ENCODE measurements at places on chromosomes 5 and 9.

DNA sequence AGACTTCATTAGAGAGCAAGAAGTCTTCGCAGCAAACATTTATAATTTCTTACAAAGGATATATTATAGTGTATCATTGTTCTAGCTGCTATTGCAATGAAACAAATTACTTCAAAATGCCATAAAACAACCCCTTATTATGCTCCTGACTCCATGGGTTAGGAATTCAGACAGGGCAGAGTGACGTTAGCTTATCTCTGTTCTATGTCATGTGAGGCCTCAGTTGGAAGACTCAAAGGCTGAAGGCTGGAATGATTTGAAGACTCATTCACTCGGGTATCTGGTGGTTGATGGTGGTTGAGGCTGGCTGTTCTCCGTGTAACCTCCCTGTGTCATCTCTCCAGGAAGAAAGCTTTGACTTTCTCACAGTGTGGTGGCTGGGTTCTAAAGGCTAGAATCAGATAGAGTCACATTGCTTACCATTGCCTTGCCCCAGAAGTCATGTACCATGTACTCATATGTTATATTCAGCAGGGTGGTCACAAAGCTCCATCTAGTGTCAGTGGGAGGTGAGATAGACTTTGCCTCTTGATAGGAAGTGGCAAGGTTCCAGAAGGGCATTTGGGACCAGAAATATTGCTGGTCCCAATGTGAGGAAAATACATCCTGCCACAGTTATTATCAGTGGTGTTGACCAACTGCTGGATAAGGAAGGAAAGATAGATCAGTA lies 226.9 kb downstream of the TMEM38B start:
- H3K4me1 ChIP-seq = no peaks in the 10 kb centered on the region
- no peak overlapping the region for H3K4me3 ChIP-seq
- no peak overlapping the region for H3K27ac ChIP-seq
- H3K36me3 ChIP-seq = no peaks in the 10 kb centered on the region

DNA sequence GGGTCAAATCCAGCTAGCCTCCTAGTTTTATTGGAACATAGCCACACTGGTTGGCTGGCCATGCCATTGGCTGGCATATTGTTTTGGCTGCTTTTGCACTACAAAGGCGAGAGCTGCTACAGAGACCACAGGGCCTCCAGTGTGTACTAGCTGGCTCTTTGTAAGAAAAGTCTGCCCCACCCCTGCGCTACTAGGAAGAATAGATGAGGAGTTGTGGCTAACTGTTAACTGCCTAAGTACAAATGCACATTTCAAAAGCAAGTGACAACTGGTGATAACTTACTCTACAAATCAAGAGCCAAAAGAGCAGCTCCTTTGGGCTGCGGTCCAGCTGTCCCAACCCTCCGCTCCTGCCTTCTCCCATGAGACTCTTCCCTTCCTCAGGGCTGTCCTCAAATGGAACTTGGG lies 63.9 kb downstream of the SERINC5 start:
- H3K27ac ChIP-seq = peak overlapping the region; percentile 86
- DNase-seq = peak; percentile 47
- peaks cover 13% of the 10 kb centered on the region for H3K36me3 ChIP-seq
- peak overlapping the region; percentile 62 for H3K4me3 ChIP-seq
- H3K4me1 ChIP-seq = peaks cover 86% of the 10 kb centered on the region
- no peaks in the 10 kb centered on the region for H3K27me3 ChIP-seq

GRCh38 chr5:58794875-58795274 lies 212.0 kb downstream of the RAB3C start:
- no peak overlapping the region for H3K27ac ChIP-seq
- H3K4me1 ChIP-seq = no peaks in the 10 kb centered on the region
- no peak for DNase-seq
- H3K36me3 ChIP-seq = no peaks in the 10 kb centered on the region

DNA sequence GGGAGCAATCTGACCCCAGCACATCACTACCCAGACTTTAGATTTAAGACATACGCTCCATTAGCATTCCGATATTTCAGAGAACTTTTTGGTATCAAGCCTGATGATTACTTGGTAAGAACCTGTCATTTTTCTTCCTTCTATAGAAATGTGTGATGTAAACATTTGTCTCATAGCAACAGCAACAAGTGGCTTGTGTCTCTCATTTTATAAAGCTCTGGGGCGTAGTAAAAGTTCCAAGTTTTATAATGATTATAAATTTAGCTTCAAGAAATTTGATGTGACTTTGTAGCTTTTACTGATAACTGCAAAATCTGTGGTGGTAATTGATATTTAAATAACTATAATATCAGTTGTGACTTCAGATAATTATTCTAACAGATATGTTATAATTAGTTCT lies 137.2 kb downstream of the PRKACG start:
- peaks cover 3% of the 10 kb centered on the region for H3K27me3 ChIP-seq
- DNase-seq = no peak
- H3K4me1 ChIP-seq = no peaks in the 10 kb centered on the region

GRCh38 chr5:148897842-148898241 lies 71.4 kb downstream of the ADRB2 start:
- peaks cover 4% of the 10 kb centered on the region for H3K27me3 ChIP-seq
- no peak for DNase-seq
- H3K4me3 ChIP-seq = no peak overlapping the region
- H3K27ac ChIP-seq = no peak overlapping the region
- H3K36me3 ChIP-seq = no peaks in the 10 kb centered on the region

GRCh38 chr5:139611703-139612584 lies 36.2 kb upstream of the CXXC5 start:
- H3K4me1 ChIP-seq = peaks cover 25% of the 10 kb centered on the region
- peaks cover 20% of the 10 kb centered on the region for H3K36me3 ChIP-seq
- H3K4me3 ChIP-seq = no peak overlapping the region
- H3K27ac ChIP-seq = peak overlapping the region; percentile 61
- no peak for DNase-seq

DNA sequence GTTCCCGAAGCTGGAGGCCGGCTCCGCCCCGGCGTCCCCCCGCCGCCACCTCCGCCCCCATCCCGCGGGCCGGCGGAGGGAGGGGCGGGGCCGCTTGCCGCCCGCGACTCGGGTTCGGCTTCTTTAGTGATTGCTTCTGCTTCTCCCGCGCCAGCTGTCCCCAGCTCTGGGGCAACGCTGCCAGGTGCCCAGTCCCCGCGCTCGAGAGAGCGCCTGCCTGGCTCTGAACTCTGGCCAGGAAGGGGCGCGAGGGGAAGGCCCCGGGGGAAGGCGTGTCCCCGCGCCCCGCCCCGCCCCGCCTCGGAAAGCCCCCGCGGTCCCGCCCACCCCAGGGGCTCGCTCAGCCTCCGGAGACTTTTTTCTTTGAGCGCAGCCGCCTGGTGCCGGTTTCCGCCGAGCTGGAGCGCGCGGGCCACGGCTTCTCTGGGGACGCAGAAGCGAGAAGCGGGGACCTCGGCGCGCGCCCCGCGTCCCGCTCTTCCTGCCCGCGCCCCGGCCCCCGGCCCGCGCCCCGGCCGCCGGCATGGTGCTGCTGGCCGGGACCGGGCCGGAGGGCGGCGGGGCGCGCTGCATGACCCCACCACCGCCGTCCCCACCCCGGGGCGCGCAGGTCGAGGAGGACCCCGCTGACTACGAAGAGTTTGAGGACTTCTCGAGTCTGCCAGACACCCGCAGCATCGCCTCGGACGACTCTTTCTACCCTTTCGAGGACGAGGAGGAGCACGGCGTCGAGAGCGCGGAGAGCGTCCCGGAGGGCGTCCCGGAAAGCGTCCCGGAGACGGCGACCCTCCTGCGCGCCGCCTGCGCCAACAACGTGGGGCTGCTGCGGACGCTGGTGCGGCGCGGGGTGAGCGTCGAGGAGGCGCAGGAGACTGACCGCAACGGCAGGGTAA lies at the start of gene ANKRD33B:
TSS of gene ANKRD33B (plus strand) at position 126 of the 893 bp plus-strand sequence. CDS start at position 524, 398 bp downstream.
- peak within 1 kb of the TSS; percentile 89 for H3K27ac ChIP-seq
- peaks cover 9% of the 10 kb centered on the region for H3K36me3 ChIP-seq
- peaks cover 54% of the 10 kb centered on the region for H3K4me1 ChIP-seq
- peak; percentile 82 for DNase-seq
- peaks cover 23% of the 10 kb centered on the region for H3K27me3 ChIP-seq

- H3K4me1 ChIP-seq = no peaks in the 10 kb centered on the region
- H3K27ac ChIP-seq = no peak overlapping the region
- H3K36me3 ChIP-seq = no peaks in the 10 kb centered on the region
- no peak overlapping the region for H3K4me3 ChIP-seq
- no peak for DNase-seq
Observed at GRCh38 chr5:16364910-16365309, 100.7 kb downstream of the ZNF622 start.

DNA sequence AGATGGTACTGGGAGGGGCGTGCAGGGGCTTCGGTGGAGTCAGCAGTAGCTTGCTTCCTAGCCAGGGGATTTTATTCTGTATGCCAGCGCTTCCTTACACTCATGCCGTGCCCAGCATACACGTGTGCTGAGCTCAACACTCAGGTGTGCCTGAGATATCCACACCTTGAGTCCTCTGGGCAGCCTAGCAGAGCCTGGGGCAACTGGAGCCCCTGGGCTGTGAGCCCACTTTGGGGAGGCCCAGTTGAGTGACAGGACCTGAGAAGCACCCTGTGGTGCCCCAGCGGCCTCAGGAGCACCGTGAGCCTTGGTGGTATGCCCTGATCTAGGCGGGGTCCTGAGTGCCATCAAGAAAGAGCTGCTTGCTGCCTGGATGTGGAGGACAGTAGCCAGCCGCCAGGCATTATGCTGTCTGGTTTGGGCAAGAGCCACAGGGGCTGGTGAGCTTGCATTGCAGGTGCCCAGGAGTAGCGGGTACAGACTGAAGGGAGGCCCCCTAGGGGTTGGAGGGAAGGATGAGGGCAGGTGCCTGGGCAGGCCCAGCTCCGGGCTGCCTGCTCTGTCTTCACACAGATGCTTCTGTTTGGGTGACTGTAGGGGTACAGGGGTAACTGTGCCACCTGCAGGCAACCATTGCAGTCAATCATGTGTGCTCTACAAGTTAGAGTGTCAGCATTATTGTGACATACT lies 42.9 kb downstream of the BNIP1 start:
- no peak overlapping the region for H3K27ac ChIP-seq
- H3K36me3 ChIP-seq = no peaks in the 10 kb centered on the region
- H3K4me3 ChIP-seq = no peak overlapping the region
- no peak for DNase-seq
- H3K4me1 ChIP-seq = no peaks in the 10 kb centered on the region

DNA sequence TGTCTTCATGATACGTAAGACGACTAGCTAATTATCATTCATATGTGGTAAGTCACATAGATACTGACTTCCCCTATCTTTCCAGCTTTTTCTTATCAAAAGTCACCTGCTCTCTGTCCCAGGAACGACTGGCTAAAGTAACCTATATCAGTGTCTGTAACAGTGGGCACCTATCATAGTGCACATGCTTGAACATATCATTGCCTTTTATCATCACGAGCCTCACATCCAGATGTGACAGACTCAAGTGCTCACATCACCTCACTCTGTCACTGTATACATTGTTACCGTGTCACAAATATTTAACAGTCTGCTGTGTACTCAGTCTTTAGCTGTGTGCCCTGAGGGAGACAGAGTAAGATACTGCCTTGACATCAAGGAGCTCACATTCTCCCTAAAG lies 125.4 kb upstream of the CCDC152 start:
- no peaks in the 10 kb centered on the region for H3K4me1 ChIP-seq
- no peaks in the 10 kb centered on the region for H3K36me3 ChIP-seq
- H3K4me3 ChIP-seq = no peak overlapping the region
- H3K27ac ChIP-seq = no peak overlapping the region

GRCh38 chr5:128516978-128517377 lies 21.1 kb downstream of the FBN2 start:
- no peaks in the 10 kb centered on the region for H3K4me1 ChIP-seq
- DNase-seq = no peak
- H3K27me3 ChIP-seq = no peaks in the 10 kb centered on the region
- H3K4me3 ChIP-seq = no peak overlapping the region
- no peaks in the 10 kb centered on the region for H3K36me3 ChIP-seq

DNA sequence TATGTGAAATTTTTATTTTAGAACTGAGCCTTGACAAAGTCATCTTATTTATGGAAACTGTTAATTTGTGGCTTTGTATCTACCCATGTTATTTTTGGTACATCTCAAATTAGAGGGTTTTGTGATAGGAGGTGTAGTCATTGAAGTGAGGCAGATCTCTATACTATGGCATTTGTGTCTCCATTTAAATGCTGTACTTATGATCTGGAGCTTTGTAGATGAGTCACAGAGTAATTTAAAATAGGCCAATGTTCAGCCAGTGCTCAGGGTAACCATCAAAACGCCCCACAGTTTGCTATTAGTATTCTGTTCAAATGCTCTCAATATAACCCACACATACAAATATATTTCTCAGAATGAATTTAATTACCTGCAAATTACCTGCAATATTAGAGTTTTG lies 351.5 kb upstream of the KLF9 start:
- H3K27me3 ChIP-seq = peaks cover 2% of the 10 kb centered on the region
- no peak overlapping the region for H3K27ac ChIP-seq
- H3K4me1 ChIP-seq = no peaks in the 10 kb centered on the region
- no peak overlapping the region for H3K4me3 ChIP-seq
- H3K36me3 ChIP-seq = no peaks in the 10 kb centered on the region

- no peak overlapping the region for H3K27ac ChIP-seq
- H3K4me3 ChIP-seq = no peak overlapping the region
- H3K27me3 ChIP-seq = peaks cover 2% of the 10 kb centered on the region
- H3K36me3 ChIP-seq = no peaks in the 10 kb centered on the region
- no peaks in the 10 kb centered on the region for H3K4me1 ChIP-seq
Observed at GRCh38 chr5:147485046-147485445, 24.8 kb downstream of the DPYSL3 start.

DNA sequence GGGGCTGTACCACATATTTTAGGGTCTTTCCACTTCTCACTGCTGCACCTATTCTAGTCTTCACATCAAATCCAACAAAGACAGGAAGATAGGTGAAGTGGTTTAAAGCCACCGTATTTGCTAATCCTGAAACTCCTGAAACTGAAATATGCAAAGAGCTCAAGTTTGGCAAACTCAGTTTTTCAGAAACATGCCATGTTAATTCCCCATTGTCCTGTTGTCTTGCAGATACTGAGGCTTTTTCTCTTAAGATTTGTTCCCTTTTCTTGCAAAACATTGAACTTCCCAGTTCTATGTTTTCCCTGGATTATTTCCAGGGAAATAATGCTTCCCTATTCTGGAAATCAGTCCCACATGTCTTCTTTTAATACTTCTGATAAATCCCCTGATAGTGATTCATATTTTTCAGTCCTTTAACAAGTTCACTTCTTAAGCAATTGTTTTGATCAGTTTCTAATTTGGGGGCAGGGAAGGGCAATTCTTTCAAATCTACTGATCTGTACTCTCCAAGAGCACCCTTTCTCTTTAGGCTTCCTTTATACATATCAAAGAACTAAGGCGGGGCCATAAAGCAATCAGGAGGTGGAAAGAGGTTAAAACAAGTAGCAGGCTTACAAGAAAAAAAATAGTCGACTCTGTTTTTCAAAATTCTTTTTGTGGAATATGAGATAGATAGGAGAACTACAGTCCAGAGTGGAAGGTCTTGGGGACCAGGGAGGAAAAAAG lies 648.5 kb downstream of the BNC2 start:
- no peaks in the 10 kb centered on the region for H3K36me3 ChIP-seq
- H3K27ac ChIP-seq = no peak overlapping the region
- no peak overlapping the region for H3K4me3 ChIP-seq
- H3K4me1 ChIP-seq = no peaks in the 10 kb centered on the region
- H3K27me3 ChIP-seq = no peaks in the 10 kb centered on the region
- DNase-seq = no peak

All from activated T-helper 1 cell treated with anti-CD3 and anti-CD28 coated beads, Interleukin-12 subunit alpha, Interleukin-12 subunit beta, Interleukin-2, Interleukin-4 antibody, amounts not matched to agents 30 ng/mL and 10 ng/mL and 1 ng/mL, durations not matched to agents 14 hours and 24 hours and 36 hours (primary cell).